ENCODE measurements at places on chromosomes 7 and 10.
A peak's percentile ranks its signal among the peaks of the same experiment; 100 is the strongest.

- DNase-seq = no peak
Measured at GRCh38 chr10:60155099-60155877, 234.4 kb downstream of the ANK3 start.

DNA sequence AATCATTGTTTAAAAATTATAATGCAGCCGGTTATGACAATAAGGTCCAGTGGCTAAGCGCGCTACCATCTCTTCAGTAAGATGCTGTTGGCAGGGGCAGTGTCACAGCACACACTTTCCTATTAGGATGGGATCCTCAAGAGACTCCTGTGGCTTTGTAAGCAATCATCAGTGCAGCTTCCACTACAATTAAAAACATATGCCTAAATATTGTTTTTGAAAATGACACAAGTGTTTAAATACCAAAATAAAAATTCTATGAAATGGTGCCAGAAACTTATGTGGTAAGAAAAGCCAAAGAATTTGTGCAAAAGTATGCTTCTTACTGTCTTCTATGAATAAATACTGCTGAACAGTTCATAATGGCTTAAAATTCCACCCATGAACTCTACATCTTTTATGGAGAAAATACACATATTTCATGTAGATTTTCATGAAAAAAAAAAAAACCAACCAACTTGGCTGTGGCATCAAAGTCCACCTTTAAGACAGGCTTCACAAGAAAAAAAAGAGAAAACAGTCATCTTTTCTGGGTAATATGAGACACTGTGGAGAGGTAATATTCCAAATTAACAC, 132.8 kb downstream of the SEMA3C start:
- no peak for DNase-seq

- no peak for DNase-seq
Measured at GRCh38 chr10:35493196-35494118, 111.7 kb upstream of the GJD4 start.

- no peak for DNase-seq
Measured at GRCh38 chr7:81788246-81788645, 18.4 kb upstream of the HGF start.

DNA sequence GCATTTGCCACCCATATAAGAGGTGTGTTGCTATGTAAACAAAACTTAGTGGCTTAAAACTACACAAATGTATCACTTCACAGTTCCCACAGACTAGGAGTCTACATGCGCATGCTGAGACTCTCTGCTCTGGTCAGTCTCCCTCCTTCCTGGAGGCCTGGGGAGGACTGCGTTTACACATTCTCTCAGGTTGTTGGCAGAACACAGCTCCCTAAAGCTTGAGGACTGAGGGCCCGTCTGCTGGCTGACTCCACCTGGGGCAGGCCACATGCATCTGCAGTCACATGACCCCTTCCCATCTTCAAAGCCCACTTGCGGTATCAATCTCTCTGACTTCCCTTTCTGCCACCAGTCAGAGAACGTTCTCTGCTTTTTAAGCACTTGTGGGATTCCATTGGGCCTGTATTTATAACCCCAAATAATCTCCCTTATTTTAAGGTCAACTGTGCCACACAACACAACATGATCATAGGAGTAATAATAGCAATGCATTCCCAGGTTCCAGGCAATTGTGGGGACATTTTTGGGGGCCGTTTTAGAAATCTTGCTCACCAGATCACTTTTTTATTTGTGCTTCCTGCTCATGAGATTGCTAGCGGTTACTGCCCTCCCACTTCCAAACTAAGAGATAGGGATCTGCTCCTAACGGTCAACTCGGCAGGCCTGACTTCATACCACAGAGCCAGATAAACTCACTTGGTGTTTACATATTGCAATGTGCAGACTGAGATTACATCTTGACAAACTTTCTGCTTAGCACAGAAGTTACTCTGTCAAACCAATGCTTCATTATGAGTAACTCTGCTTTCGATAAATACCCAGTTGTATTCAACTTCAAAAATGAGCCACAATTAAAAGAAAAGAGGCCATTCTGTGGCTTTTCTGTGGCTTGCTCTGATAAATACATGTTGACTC, 96.3 kb downstream of the ALOX5 start:
- DNase-seq = no peak

- no peak for DNase-seq
Measured at GRCh38 chr10:13184730-13185514, 23.6 kb downstream of the MCM10 start.

- DNase-seq = peak; percentile 61
Measured at GRCh38 chr7:65554-65953, 126.8 kb upstream of the FAM20C start.

GRCh38 chr7:117338020-117338419, 15.2 kb upstream of the WNT2 start:
- no peak for DNase-seq

- DNase-seq = no peak
Measured at GRCh38 chr7:143237366-143237765, 15.5 kb downstream of the TAS2R40 start.

- DNase-seq = no peak
Measured at GRCh38 chr7:123348690-123349089, 148.9 kb upstream of the SLC13A1 start.

DNA sequence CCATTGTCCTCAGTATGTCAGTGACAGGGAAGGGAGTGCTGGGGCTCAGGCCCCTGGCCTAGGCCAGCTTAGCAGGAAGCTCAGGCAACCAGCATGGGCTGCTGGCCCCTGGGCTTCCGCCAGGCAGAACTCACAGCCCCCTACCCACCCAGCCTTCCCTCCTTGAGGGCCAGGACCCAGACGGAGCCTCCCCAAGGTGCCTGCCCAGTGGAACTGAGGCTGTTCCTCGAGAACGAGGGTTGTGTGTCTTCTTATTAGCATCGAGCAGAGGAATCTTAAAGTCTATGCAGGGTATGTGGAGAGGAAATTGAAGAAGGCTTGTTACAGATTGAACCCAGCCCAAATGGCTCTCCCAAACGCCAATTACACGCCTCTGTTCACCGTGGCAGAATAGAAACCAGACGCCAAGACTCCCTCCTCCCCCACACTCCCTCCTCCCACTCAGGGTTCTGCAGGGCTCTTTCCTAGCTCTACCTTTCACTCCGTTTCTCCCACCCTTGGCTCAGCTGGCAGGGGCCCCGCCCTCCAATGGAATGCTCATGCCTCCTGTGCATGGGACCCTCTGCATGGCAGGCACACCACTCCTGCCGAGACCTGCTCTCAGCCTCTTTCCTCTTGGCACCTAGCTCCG, 134.4 kb downstream of the ZMIZ1 start:
- DNase-seq = no peak

DNA sequence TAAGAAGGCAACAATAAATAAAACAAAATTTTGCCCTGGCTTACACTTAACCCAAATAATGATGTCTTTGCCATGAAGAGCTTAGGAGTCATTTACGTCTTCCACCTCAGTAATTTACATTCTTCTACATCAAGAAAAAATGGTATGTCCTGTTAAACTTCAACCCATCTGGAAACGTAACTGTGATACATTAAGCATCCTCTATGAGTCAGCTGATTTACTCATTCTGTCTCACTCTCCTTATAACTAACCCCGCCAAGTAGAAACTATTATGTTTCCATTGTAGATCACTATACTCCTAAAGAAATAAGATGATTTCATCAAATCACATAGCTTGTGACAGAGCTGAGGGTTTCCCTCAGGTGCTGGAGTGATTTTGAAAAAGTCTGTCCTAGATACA, 330.7 kb downstream of the CDC14C start:
- no peak for DNase-seq

- peak; percentile 99 for DNase-seq
Measured at GRCh38 chr7:35003679-35004303, 33.5 kb downstream of the DPY19L1 start.

GRCh38 chr7:134004829-134005505, 122.2 kb upstream of the LRGUK start:
- no peak for DNase-seq

DNA sequence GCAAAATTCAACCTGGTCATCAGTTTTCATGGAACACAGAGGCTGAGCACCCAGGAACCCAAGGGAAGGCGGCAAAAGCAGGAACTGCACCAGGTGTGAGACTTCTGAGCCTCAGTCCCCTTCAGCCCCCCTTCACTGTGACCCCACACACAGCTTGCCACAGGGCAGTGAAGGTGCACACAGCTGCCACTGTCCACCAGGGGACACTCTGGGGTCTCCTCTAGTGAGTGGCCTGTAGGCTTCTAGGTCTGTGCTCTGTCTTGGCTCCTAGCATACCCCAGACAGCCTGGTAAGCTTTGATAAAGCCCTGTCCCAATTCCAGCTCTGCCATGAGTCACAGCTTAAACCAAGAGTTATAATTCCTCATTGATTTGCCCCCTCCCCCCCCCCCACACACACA, 12.1 kb downstream of the KCNH2 start:
- no peak for DNase-seq

- no peak for DNase-seq
Measured at GRCh38 chr7:102085218-102085772, 201.4 kb upstream of the SH2B2 start.

DNA sequence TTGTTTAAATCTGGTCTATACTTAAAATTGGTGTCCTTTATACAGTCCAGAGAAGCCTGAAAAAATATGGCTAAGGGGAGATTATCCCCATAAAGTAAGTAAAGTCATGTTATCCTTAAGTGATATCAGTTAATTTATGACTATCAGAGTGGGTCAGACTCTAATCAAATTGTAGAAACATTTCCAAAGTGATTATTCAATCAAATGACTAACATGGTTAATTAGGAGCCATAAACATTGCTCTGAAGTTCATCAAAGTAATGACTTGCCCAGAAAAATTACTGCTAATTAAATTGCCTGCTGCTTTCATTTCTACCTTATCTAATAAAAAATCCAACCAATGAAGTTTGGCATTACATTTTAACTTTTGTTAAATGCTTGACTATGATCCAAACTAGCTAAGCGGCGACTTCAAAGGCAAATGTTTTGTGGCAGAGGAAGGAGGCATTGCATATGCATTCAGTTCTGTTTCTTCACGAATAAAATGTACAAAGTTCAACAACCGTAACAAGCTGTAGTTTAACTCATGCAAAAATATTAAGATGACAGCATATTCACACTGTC, 76.7 kb downstream of the ETV1 start:
- no peak for DNase-seq

- no peak for DNase-seq
Measured at GRCh38 chr10:78513986-78514385, 480.3 kb downstream of the RPS24 start.

GRCh38 chr7:147980826-147981813, 609.4 kb upstream of the C7orf33 start:
- DNase-seq = no peak

- no peak for DNase-seq
Measured at GRCh38 chr7:38461887-38462286, 169.3 kb downstream of the AMPH start.

GRCh38 chr7:118053353-118053752, 130.6 kb upstream of the LSM8 start:
- peak; percentile 36 for DNase-seq

DNA sequence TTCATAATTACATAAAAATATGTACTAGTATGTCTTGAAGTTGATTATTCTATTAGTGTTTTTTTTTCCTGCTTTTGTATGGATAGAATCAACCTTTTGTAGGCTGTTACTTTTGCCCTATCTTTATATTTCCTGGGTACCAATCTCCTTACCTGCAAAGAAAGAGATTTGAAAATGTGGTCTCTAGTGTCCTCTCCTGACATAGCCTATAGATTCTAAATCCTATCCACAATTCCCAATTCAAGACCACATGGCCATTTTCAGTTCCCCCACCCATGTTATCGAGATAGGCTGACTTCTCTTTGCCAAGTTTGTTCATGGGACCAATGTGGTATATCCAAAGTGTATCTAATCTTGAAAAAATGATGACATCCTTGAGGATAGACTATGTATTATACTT, 269.4 kb upstream of the SEMA3D start:
- no peak for DNase-seq

DNA sequence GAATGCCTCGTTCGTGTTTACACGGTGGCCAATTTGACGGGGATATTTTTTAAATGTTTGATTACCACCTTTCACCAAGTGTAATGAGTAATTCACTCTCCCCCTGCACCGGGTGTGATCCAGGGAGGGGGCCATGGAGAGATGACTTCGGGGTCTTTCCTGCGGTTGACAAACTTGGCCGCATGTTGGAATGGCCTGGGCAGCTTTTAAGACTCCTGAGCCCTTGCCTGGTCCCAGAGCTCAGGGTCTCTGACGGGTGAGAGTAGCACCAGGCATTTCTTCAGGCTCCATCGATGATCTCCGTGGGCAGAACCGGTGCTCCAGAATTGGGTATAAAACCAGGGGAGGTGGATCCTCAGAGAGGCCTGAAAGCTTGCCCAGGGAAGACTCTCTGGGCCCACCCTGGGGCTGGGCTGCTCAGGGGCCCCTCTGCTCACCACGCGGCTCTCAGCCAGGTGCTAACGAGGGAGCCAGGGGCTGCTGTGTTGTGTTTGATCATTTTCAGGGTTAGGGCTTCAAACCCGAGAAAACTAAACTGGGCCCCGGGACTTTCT, 882 bp downstream of the ZNF282 start:
- DNase-seq = peak; percentile 28

DNA sequence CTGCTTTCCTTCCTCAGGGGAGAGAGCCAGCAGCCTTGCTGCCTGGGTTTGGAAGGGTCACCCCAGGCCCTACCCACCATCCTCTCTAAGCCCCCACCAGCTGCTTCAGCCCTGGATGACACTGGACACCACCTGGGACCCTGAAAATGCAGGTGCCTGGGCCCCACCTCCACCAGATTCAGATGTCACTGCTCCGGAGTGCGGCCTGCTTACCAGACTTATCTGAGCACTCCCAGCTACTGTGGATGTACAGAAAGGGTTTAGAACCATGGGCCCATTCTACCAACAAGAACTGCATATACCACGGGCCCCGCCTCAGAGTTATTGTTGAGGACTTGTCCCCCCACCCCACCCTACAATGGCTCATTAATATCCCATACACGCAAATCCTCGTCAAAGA, 172.3 kb downstream of the PTPRN2 start:
- no peak for DNase-seq

DNA sequence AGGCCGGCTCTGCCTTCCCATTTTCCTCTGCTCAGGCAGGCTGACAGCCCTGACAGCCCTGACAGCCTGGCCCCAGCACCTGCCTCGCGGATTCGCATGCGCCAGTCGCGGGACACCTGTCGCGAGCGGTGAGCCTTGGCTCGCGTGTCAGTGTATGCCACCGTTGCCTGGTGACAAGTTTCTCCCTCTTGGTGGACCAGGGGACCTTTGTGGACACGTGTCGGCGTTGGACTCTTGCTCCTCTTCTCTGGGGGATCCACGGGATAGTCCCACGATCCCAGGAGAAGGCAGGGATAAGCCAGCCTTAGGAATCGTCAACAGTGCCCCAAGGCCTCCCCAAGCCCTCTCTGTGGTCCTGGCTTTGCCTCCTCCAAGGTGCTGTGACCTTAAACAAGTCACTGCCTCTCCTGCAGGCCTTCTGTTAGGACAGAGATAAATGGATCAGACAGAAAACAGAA, 18.1 kb upstream of the ZNF273 start:
- no peak for DNase-seq

Data from Daoy (cell line).